Endothelial cell (in vitro differentiated cells): ENCODE measurements at places on chromosomes 6 and 20. TPM values are rescaled to one million over a fixed set of nuclear protein-coding genes. Genes with fewer than 3 reads are reported as not detected.

GRCh38 chr20:31560094-31560745, 44.9 kb upstream of the ID1 start:
- DNase-seq: peak; percentile 78

GRCh38 chr6:167528239-167528638, 203.4 kb downstream of the TTLL2 start:
- no peak for DNase-seq

GRCh38 chr6:14921170-14921569, 324.7 kb upstream of the JARID2 start:
- peak; percentile 18 for DNase-seq

- no peak for DNase-seq
Observed at GRCh38 chr6:30238178-30238795, 25.1 kb upstream of the TRIM26 start.

GRCh38 chr6:117550618-117551242, 51.6 kb downstream of the GOPC start:
- no peak for DNase-seq

DNA sequence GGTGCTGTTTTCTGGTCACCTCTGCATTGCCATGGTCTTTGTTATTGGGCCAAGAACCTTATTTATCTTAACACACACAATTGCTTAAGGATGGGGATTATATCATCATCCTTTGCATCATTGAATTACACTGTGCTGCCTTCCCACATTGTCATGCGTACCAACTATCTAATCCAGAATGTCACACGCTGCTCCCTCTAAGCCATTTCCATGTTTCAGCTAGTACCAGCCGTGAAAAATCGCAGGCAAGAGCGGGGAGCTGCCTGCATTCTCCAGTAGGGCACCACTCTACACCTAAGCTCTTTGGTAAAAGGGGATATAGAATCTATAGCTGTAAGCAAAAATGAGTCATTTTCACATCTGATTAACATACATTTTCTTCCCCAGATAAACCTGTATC, 277.0 kb downstream of the PRL start:
- DNase-seq: no peak

DNA sequence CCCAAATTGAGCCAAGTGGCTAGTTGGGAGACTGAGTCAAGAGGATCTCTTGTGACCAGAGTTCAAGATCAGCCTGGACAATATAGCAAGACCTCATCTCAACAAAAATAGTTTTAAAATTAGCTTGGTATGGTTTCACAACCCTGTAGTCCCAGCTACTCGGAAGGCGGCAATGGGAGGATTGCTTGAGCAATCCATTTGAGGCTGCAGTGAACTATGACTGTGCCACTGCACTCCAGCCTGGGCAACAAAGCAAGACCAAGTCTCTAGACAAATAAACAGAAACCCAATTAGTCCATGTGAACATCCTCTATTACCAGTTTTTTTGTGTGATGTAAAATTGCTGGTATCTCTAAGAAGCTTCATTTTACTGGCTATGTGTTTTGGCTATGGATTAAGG, 106.2 kb downstream of the TULP4 start:
- DNase-seq: no peak

GRCh38 chr6:5104667-5105066, 19.5 kb downstream of the PPP1R3G start:
- DNase-seq: no peak

GRCh38 chr20:47303736-47304135, 52.8 kb downstream of the ZMYND8 start:
- DNase-seq: no peak

DNA sequence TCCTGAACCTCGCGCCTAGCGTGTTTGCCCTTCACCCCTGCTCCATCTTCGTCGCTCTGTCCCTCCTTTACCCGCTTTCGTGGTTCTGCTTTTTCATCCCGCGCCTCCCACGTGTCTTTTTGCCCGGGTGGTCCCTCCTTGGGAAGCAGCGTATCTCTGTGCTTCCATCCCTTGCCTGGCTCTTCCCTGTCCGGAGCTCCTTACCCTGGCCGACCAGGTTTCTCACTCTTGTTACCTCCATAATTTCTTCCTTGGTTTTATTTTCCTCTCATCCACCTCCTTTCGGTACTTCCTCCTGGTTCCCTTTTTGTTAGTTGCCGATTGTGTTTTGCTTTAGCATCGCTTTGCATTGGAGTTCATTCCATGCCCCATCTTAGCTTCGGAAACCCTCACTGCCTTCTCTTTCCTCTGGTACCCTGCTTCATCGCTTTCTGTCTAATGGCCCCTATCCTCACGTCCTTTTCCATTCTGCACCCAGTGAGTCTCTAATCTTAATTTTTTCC, 735 bp downstream of the FAM135A start:
- no peak for DNase-seq

- DNase-seq: no peak
Observed at GRCh38 chr6:53630533-53631226, 34.9 kb downstream of the KLHL31 start.

- no peak for DNase-seq
Observed at GRCh38 chr6:107331409-107332386, 127.7 kb downstream of the PDSS2 start.

DNA sequence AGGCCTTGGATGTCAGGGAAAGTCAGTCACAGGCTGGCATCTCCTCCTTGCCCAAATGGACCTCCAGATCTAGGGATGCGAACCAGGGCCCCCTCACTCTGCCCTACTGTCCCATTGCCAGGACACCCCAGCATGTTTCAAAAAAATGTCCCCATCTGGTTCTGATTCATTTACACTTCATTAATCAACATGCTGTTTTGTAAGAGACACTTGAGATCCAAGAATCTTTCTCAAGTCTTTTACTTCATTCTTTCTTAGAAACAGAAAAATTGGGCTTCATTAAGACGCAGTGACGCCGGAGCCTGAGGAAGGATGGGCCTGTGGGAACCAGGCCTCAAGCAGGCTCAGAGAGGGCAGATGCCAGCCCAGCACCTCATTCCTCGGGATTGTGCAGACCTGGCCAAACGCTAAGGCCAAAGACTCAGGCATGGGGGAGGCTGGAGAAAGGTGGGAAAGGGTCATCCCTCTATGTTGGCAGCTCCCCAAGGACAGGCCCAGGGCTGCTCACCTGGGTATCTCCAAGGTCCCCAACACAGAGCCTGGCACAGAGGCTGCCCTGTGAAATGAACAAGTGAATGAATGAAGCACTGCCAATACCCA, 3.8 kb downstream of the RSPO4 start:
- DNase-seq: no peak

DNA sequence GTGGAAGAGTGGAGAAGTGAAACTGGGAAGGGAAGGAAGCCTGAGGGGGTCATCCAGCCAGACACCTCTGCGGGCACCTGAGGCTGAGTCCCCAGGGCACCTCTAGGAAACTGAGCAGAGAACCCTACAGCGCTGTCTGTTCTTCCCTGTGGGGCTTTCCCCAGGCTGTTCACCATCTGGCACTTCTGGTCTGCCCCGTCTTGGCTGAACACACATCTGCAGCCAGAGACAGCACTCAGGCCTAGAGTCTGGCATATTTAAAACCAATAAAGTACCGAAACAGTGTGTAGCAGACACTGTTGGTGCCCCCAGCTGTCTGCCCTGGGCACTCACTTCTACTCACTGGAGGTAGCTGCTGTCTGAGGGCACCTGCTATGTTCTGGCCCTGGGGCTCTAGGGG, 9.4 kb upstream of the ARFGEF2 start:
- no peak for DNase-seq

- DNase-seq: peak; percentile 46
Observed at GRCh38 chr20:61980647-61981583, 84.8 kb downstream of the TAF4 start.

- DNase-seq: no peak
Observed at GRCh38 chr6:130997061-130997753, 65.8 kb downstream of the EPB41L2 start.

GRCh38 chr20:6135347-6135746, 12.5 kb upstream of the FERMT1 start:
- DNase-seq: no peak

TSBP1 gene
- total RNA-seq: not detected

TBXT gene
- total RNA-seq: 44.8 TPM

- peak; percentile 17 for DNase-seq
Observed at GRCh38 chr20:219290-220115, 7.6 kb upstream of the DEFB129 start.

- no peak for DNase-seq
Observed at GRCh38 chr6:14641423-14642135, 524.0 kb downstream of the CD83 start.

GRCh38 chr6:135418040-135418760, 79.3 kb downstream of the AHI1 start:
- no peak for DNase-seq

- no peak for DNase-seq
Observed at GRCh38 chr6:11806561-11807317, 28.1 kb upstream of the ADTRP start.

GRCh38 chr6:138011413-138011812, 95.8 kb downstream of the PERP start:
- no peak for DNase-seq

DNA sequence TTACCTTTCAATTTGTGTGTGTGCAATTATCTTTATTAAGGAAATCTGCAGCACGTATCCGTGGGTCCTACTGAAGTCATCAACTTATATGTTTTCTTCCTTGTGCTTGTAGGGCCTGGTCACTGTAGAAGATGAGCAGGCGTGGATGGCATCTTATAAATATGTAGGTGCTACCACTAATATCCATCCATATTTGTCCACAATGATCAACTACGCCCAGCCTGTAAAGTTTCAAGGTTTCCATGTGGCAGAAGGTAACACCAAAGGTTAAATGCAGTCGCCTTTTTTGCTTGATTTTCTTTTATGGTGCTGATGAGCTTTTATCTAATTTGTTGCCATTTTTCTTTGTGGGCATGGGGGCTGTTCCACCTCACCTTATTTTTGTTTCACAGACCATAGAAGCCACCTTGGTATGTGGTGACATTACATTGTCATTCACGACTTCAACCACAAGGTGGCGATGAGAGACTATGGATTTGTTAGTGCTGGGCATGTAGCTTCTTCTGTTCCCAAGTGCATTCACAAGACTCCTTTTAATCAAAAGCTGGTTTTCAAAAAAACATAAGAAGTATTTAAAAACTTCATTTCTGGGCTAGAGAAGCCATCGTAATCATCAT, 106.5 kb upstream of the LAMP5 start:
- DNase-seq: peak; percentile 74

DNA sequence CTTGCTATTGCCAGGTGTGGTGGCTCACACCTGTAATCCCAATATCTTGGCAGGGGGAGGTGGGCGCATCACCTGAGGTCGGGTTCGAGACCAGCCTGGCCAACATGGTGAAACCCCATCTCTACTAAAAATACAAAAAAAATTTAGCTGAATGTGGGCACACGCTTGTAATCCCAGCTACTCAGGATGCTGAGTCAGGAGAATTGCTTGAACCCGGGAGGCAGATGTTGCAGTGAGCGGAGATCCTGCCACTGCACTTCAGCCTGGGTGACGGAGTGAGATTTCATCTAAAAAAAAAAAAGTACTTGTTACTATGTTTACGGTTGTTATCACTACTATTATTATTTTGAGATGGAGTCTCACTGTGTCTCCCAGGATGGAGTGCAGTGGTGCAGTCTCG, 3.0 kb downstream of the PPT2 start:
- DNase-seq: no peak

SIM1 gene
- total RNA-seq: 0.41 TPM

- no peak for DNase-seq
Observed at GRCh38 chr6:88472851-88473525, 306.8 kb upstream of the CNR1 start.

DNA sequence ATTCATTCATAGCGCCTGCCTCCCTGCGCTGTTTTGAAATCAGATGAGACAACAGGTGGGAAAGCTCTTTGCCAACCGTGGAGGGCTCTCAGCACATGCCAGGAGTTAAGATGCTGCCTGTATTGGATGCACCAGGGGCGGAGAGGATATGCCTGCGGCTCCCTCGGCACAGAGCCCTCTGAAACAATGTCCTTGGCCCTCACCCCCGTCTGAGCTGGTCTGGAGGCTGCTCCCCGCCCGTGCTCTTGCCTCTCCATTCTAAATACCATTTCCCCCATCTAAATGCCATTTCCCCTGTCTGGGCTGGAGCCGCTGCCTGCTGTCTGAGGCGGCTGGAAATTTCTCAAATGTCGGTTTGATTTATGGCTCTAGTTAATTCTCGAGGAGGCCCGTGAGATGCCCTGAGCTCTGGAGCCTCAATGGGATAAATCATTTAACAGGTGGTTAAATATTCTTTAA, 50.8 kb upstream of the MLN start:
- DNase-seq: no peak

DNA sequence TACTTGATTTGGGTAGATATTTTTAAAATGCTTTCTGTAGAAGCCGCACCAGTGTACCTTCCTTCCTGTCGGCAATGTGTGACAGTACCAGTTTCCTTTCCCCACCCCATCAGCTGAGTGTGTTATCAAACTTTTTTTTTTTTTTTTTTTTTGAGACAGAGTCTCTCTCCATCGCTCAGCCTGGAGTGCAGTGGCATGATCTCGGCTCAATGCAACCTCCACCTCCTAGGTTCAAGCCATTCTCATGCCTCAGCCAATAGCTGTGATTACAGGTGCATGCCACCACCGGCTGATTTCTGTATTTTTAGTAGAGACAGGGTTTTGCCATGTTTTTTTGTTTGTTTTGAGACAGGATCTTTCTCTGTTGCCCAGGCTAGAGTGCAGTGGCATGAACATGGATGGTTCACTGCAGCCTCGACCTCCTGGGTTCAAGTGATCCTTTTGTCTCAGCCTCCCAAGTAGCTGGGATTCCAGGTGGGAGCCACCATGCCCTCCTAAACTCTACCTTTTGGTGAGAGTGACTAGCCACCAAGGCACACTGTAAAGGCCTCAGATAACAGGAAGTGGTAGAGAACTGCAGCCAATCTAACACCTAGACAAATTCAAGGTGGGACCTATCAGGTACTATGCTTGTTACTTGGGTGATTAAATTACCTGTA, 26.5 kb upstream of the ZBTB22 start:
- DNase-seq: no peak

DNA sequence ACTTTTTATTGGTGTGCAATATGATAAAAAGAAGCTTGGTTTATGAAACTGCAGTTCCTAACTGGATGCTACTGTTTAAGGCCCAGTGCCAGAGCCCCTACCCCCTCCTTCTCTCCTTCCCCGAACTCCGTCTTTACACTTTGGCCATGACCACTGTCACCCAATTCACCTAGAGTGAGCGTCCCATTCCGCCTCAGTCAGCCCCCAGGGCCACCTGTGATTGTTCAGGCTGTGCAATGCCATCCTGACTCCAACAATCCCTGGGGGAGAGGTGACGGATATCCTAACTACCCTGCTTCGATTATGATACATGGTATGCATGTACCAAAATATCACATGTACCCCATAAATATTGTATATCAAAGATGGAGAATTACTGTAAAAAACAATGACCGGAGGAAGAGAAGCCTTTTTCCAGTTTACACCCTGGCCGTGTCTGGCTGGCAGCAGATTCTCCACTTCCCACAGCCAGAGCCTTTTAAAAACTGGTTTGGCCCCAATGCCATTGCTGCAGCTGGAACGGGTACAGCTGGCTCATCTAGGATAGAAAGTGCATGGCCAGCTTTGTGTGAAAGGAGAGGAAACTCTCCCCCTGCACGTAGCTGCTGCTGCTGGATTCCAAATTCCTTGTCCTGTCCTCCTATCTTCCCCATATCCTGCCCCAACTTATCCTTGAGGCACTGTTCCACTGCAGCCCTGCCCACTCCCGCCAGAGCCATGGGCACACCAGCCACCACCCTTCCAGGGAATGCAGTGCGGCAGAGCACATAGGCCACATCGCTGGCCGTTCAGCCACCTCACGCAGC, 99.7 kb downstream of the JPH2 start:
- no peak for DNase-seq
